ENCODE measurements at places on chromosomes 2 and 18.

- no peak for DNase-seq
Observed at GRCh38 chr2:236026841-236027240, 141.3 kb downstream of the GBX2 start.

- no peak for DNase-seq
Observed at GRCh38 chr2:211468877-211469663, 912.7 kb downstream of the CPS1 start.

GRCh38 chr2:151157000-151157735, 104.5 kb downstream of the RBM43 start:
- no peak for DNase-seq

- no peak for DNase-seq
Observed at GRCh38 chr2:227462972-227463931, 8.7 kb upstream of the AGFG1 start.

- no peak for DNase-seq
Observed at GRCh38 chr2:178263159-178263860, 69.0 kb downstream of the OSBPL6 start.

DNA sequence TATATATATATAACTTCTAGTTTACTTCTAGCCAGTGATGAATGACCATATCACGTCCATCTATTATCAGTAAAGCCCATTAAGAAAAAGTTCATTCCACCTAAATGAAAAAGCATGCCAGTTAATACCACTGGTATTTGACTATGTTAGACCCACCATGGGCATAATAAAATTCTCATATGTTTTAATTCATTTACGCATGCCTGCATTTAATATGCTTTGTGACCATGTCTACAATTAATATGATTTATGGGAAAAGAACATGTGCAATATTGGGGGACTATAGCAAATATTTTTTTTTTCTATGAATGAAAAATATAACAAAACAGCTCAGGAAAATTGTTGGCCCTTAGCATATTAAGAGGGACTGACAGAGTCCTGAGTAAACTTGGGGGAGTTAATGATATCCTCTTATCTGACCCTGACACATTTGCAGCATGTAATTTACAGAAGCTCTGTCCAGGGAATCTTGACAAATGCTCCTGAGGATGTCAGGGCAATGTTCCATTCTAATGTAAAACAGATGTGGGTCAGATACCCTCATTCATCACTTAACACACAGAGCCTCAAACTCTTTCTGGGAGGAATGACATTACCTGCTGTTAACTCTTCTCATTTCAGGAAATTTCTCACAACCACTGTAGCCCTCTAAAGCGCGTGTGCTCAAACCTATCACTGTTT, 90.6 kb downstream of the PAX3 start:
- DNase-seq, result no peak

GRCh38 chr2:5692561-5693286, 540 bp downstream of the SOX11 start:
- no peak for DNase-seq

DNA sequence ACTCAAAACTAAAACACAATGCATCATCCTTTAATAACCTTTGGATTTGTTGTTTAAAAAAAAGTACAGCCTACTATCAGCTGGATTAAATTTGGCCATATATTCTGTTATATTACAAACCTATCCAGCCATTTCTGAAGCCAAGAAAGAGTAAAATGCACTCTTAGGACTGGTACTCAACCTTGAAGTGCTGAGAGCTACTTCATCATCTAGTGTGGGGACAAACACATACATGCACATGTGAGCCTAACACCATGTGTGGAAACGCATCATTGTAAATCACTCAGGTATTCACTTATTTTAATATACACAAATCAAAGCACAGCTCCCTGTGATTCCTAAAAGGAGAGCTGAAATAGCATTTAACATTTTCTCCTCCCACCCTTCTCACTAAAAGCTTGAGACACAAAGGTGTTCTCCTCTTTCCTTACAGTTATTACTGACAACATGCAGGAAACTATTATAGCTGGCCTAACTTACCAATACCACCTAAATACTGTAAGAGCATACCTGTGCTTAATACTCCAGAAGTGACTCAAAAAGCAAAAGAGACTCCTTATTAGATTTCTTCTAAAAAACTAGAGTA, 7.5 kb downstream of the BAZ2B start:
- DNase-seq, result no peak

GRCh38 chr2:73981081-73982001, 3.4 kb upstream of the TET3 start:
- DNase-seq, result no peak
